ENCODE measurements at places on chromosomes 3 and 15. TPM values are rescaled to one million over a fixed set of nuclear protein-coding genes. Genes with fewer than 3 reads are reported as not detected.

DNA sequence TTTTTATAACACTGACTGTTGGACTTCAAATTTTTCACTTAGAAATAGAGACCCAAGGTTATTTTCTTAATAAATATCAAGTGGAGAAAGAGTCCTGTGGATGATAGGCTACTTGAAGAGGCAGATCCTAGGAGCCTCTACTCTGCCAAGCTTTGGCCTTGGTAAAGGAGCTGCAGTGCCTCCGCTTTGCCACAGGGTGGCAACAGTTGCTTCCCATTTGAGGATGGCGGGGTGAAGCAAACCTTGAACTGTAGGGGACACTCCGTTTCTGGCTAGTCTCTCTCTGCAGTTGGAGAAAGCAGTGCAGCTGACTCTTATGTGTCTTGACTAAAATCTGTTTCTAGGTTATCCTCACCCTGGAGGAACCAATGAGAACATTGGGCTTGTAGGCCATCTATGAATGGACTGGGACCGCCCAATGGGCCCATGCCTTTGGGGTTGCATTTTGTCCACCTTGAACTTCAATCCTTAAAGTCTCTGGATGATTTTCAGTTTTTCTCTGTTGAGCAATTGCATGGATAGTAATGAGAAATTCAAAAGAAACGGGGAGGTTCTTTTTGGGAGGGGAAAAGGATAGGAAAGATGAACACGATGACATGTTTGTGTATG lies 9.8 kb downstream of the SCG5 start:
- no peak for DNase-seq

DNA sequence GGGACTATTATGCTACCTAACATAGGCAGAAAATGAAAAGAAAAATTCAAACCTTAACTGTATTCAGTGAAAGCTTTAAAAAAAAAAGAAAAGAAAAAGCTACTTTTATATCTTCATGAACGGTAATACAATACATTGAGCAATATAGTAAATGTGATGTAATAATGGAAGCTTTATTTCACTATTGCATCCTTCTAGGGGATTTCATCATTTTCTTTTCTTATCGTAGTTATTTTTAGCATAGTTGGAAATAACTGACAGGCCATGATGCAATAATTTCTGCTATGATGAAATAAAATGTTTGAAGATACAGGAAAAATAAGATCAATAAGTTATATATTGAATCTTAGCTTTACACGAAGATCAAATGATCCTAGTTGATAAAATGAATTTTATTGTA lies 40.3 kb upstream of the ZCWPW2 start:
- DNase-seq = no peak

DNA sequence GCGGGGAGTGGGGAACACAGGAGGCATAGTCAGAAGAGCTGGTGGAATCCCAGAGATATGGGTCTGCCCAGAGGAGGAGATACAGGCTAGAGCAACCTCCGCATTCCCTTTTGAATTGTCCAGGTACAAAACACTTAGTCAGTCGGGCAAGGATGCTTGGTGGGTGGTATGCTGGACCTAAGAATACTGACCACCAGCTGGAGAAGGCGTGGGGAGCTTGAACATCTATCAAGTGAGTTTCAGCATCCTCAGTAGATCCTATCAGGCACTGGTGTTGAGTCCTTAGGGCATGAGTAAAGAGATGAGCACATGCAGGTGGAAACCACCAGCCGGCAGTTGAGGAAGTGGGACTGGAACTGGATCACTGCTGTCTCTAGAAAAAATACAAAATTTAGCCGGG lies 14.7 kb upstream of the DIS3L start:
- DNase-seq = no peak

DNA sequence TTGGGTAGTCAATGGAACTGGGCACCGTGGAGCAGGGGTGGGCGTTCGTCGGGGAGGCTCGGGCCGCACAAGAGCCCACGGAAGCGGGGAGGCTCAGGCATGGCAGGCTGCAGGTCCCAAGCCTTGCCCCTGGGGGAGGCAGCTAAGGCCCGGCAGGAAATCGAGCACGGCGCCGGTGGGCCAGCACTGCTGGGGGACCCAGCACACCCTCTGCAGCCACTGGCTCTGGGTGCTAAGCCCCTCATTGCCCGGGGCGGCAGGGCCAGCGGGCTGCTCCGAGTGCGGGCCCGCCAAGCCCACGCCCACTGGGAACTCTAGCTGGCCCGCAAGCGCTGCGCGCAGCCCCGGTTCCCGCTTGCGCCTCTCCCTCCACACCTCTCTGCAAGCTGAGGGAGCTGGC lies 21.5 kb upstream of the C2CD4B start:
- DNase-seq = no peak

DNA sequence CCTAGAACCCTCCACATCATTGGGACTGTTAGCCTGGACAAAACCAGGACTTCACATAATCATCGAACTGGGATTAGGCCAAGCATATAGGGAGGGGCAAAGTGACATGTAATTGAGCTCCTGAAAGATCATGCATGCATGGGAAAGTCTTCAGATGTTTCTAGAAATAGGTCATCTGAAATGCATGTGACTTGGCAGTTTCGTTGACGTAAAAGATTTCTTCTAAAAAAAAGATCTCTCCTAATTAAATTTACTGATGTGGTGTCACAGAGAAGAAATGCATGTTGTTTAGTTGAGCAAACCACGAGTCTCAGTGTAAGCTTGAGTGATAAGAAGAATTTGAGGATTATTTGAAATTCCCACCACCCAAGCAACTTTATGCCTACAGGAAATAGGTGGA lies 70.0 kb upstream of the LIMD1 start:
- DNase-seq = no peak

Gene TF
- 0.87 TPM for polyA plus RNA-seq

Gene CD200R1L
- not detected for polyA plus RNA-seq

Gene FMN1
- polyA plus RNA-seq = 0.13 TPM

GRCh38 chr3:31985831-31986230 lies 4.3 kb downstream of the ZNF860 start:
- no peak for DNase-seq

DNA sequence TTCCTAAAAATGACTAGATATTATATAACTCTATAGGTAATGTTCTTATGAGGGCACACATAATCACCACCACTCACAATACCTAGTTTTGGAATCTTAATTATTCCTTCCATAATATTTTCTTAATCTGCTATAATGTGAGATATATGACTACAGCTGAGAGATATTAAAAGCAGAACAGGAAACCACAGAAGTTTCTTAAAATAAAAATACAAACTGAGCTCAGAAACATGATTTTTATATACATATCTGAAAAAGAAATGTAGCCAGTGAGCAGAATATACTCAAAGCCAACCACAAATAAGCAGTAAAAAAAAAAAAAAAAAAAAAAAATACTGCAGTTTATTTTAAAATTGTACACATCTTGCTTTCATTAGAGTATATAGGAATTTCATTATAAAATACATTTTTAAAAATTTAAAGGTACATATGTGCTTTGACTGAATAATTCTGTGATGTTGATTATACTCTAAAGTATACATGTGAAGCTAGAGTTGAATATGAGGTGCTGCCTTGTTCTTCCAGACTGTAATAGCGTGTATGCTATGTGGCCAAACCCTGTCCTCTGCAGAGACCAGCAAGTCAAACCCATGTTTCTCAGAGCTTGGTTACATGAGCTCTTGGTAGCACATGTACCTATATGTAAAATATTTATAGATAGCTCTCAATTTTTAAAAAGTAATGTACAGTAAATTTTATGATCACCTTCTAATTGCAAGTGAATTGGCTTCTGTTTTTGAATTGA lies 175.0 kb downstream of the UBE2E2 start:
- no peak for DNase-seq

- no peak for DNase-seq
These were observed 540.8 kb downstream of the SI start for GRCh38 chr3:164537485-164537884.

GRCh38 chr3:109396806-109397205 lies 59.5 kb upstream of the DPPA4 start:
- no peak for DNase-seq

- no peak for DNase-seq
These were observed 223.7 kb downstream of the MAGI1 start for GRCh38 chr3:65814845-65815578.

DNA sequence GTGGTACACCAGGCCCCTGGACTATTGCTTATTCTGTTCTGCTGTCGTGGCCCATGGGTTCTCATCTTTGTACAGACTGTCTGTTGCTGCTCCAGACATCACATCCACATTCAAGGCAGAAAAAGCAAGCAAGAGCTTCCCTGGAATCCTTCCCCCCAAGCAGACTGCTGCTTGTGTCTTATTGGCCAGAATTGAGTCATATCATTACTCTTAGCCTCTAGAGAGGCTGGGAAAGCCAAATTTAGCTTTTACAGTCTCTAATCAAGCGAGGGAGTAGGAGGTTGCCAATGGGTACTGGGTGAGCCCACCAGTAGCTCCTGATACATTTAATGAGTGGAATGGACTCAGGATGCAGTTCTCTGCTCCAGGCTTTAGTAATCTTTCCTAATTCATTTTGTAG lies 39.4 kb downstream of the RAB6B start:
- DNase-seq = no peak

Gene NT5DC2
- polyA plus RNA-seq = 46.6 TPM

DNA sequence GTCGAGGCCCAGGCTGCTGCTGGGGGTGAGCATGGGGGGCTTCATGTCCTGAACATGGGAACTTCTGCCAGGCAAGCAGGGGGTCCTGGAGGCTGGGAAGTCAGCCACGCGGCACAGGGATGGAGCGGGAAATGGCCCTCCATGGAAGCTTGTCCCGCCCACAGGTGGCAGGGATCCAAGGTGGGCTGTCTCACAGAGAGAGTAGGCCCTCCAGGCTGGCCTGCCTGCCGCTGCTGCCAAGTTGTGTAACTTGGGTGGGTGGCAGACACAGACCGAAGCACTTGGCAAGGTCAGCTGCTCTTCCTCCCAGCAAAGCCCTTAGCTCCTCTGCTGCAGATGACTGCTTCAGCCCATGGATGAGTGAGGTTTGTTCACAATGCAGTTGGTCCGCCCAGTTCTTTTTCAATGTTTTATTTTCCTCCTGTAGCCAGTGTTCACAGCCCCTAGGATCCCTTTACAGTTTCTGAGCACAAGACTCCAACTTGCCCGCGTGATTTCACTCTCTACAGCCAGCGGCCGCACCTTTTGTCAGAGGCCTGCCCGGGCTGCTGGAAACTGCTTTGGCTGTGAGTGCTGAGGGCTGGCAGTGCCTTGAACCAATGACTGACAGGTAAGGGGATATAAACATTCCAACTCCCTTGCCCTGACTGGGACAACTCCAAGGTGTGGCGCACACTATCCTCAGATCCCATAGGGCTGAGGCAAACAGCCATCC lies 26.7 kb downstream of the HCN4 start:
- no peak for DNase-seq

DNA sequence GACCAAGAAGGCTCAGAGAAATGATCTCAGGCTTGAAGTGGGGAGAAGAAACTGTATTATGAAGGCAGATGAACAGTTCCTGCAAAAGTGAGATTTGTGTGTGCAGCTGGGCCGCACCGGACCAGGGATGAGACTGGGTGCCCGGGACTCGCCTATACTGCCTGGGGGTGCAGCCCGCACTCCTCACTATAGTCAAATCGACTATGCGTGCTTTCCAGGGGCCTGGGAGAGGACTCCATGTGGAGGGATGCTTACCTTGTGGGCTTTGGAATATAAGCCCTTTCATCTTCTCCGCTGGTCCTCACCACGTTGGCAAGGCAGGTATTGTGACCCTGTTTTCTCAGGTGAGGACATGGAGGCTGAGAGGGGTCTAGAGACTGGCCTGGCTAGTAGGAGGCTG lies 32.9 kb upstream of the APOD start:
- DNase-seq = no peak

Gene PAQR9
- polyA plus RNA-seq = 0.07 TPM

- DNase-seq = peak; percentile 66
These were observed 31.8 kb downstream of the EPHB3 start for GRCh38 chr3:184593220-184593927.

DNA sequence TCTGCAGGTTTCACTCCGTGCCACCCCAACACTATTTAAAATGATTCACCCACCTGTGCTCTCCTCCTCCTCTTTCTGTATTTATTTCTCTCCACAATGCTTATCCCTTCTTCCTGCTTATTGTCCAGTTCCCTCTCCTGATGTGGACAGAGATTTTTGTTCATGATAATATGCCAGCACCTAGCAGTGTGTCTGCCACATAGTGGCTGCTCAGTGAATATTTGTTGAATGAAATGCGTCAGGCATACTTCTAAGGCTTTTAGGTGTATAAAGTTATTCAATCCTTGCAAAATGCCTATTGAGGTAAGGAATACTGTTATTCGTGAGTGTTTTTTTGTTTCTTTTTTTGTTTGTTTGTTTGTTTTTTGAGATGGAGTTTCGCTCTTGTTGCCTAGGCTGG lies 67.5 kb upstream of the MME start:
- DNase-seq = no peak

DNA sequence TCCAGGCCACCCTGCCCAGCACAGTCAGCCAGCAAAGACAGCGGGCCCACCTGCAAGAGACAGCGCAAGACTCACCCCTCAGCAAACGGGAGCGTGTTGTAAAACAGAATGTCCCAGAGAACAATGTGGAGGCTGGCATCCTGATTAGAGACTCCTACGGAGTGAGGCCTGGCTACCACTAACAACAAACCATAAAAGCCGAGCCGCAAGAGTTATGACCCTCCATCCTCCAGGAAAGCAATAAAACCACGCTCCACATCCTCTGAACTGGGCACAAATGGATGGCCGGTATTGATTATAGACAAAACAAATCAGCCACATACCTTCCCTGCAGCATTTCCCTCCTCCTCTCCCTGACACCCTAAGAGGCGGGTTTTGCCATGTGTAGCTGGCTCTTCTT lies 75.8 kb upstream of the LIPC start:
- DNase-seq = no peak

- DNase-seq = no peak
These were observed 25.1 kb upstream of the LPP start for GRCh38 chr3:188128905-188129304.

Gene CCDC9B
- 4.3 TPM for polyA plus RNA-seq

GRCh38 chr3:150407808-150408220 lies 284 bp upstream of the TSC22D2 start:
- no peak for DNase-seq

DNA sequence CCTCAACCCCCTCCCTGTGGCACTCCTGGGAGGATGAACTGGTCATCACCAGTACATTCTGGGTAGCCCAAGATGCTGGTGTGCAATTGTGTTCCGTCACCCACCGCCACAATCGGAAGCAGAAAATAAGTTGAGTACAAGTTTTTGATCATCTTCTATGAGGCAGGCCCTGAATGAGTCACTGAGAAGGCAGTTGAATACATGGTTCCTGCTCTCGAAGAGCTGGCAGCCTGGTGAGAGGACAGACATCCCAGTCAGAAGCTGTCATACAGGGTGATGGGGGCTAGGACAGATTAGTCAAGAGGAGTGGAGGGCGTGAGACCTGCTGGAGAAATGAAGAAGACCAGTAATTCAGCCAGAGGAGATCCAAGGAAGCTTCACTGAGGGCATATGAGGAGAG lies 6.2 kb downstream of the CEMIP start:
- no peak for DNase-seq

Gene CHL1
- 28.2 TPM for polyA plus RNA-seq

Gene CISH
- 21.9 TPM for polyA plus RNA-seq

DNA sequence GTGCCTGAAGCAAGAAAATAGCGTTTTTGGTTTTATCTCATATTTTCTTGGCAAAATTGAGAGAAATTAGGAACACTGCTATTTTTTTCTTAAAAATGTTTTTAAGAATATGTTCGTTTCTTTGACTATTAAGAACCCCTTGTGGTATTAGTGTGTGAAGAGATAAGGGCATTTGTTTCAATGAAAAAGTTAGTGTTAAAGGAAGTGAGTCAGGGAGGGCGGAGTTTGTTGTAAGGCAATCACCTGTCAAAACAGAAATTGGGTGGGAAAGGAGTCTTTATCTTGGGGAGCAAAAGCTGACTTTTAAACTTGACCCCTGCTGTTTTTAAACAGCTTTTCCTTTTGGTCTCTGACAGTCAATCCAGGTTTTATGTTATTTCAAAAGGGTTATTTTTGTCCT lies 4.2 kb downstream of the RAP2B start:
- DNase-seq = no peak
